ENCODE measurements at places on chromosomes 3 and 15.

DNA sequence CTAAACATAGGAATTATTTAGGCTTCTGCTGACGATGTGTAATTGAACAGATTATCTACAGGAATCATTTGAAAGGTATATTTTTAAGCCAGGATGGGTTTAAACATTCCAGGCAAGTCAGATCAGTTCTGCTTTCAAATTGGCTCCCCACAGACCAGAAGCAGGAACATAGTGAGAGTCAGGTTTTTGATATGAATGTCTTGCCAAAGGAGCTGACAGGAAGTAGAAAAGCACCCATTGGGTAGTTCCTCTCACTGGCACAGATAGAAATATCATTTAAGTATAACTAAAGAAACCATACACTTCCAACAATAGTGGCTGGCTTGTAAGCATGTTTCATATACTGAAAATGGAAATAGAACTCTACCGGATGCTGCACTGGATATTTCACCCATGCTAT lies 95.2 kb downstream of the CLDN1 start:
- no peak for DNase-seq

DNA sequence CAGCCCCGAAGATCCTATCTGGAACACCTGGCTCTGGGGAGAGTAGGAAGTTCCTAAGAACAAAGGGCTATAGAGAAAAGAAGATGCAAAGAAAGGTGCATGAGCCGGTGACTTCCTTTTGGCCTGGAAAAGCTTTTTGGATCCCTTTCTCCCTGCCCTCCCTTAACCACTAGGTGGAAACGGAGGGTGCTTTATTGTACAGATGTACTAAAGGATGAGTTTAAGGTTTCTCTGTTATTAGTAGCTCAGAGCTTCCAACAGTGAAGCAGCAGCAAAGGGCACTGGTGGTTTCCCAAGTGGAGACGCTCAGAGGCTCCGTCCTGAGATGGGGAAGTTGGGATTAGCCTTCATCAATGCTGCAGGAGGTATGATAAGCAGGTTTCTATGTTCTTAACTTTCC lies 5.9 kb upstream of the ADGRG7 start:
- peak; percentile 67 for DNase-seq

- DNase-seq: no peak
Observed at GRCh38 chr15:90729261-90729660, 12.1 kb downstream of the BLM start.

GRCh38 chr3:13709706-13710105 lies 160.8 kb downstream of the FBLN2 start:
- DNase-seq: no peak

DNA sequence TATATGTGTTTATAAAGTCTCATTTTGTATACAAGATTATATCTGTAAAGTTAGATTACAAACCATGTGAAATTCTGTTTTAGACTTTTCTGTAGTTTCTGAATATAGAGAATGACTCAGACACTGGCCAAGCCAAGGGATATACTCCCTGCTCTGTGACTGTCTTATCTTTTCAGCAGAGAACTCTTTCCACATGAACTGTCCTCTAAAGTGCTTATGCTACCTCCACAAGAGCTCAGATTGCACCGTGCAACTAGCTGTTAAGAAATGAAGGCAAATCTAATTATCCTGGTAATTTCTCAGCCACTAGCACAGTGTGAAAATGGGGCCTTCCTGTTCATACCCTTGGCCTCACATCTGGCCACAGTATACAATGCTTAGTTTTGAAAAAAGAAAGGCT lies 44.3 kb upstream of the CPNE4 start:
- no peak for DNase-seq

DNA sequence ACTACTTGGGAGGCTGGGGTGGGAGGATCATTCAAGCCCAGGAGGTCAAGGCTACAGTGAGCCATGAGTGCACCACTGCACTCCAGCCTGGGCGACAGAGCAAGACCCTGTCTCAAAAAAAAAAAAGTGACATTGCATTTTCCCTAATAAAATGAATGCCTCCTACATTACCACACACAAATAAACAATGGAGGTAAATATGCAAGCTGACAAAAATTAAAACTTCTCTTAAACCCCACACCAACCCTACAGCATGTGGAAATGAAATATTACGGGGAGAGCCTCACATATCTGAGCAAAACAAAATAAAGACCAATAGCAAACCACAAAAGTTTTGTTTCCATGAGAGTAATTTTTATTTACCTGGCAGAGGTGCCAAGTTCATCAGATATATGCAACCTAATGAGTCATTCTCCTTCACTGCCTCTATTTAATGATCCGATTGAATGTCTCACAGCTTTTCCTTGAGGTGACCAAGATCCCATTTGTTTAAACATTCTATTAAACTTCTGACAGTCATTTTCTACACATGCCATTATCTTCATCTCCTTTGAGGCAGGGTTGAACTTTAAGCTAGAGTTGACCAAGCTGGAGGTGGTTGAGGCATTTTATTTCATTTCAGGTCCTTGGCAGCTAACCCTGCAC lies 9.4 kb upstream of the CAV3 start:
- peak; percentile 55 for DNase-seq

- peak; percentile 50 for DNase-seq
Observed at GRCh38 chr3:13011573-13012220, 61.5 kb downstream of the IQSEC1 start.

DNA sequence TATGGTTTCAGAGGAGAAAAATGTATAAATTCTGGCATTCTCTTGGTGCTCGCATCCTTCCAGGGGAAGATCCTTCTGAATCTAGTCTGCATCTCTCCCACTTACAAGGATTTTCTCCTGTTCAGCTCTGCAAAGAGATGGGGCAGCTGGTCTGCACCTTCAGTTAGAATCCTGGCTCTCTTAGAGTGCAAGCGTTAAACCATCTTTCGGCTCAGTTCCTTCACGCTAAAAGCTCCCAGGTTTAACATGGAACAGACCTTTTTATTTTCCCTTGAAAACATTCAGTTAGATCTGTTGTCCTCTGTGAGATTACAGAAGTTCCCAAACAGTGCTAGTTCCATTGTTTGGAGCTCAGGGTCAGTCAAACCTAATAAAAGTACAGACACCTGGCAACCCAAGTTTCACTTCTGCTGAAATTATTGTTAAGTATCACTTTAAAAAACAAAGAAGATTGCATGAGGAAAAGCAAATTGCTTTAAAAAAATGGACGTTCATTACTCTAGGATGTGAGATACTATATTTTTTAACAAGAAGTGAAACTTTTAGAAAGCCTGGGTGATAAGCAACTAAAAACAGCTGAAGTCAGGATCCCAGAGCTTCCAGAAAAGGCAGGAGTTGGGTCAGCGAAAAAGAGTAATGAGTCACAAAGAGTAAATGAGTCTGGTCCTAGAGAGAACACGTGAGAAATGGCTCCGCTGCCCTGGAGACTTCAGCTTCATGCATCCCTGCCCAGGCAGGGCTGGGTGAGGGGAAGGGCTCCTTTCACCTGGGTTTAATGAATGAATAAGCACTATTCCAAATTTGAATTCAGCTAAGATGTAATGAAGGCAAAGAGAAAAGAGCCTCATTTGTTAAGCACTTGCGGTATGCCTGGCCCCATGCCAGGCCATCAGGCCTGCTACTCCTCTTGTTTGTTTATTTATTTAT lies 63.3 kb downstream of the ABTB1 start:
- peak; percentile 68 for DNase-seq
